ENCODE measurements at places on chromosomes 13 and 19.

DNA sequence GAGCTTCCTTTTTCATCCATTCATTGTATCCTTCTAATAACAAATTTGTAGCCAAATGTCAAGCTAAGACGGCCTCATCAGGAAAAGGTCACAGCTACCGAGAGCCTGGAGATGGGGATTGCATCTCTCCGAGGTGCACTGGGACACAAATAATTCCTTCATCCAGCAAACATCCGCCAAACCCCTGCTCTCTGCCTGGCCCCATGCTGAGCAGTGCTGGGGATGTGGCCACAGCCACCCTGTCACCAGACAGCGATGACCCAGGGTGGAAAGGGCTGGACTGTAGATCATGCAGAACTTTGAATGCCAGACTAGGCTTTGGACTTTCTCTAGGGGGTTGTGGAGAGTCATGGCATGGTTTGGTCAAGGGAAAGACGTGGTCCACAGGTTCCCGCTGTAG is 1.9 kb downstream of the TOMM40 start:
- DNase-seq, result no peak

DNA sequence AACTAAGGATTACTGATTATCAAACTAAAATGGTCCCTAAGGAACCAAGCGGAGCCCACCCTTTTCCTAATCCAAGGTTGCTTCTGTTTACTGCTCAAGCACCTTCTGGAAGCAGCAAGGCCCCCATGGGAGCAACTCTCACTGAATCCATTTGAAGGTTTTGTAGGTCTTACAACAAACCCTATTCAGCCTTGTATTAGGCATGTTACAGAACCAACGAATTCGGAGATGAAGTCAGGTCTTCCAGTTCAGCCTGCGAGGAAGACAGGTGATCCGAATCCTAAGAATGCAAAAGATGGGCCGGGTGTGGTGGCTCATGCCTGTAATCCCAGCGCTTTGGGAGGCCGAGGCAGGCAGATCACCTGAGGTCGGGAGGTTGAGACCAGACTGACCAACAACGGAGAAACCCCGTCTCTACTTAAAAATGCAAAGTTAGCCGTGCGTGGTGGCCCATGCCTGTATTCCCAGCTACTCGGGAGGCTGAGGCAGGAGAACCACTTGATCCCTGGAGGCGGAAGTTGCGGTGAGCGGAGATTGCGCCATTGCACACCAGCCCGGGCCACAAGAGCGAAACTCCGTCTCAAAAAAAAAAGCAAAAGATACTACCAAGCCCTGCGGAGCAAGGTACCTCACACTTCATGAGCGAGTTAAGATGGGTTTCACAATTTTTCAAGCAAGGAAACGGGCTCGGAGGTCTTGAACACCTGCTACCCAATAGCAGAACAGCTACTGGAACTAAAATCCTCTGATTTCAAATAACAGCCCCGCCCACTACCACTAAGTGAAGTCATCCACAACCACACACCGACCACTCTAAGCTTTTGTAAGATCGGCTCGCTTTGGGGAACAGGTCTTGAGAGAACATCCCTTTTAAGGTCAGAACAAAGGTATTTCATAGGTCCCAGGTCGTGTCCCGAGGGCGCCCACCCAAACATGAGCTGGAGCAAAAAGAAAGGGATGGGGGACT is 609 bp downstream of the ZAR1L start:
- DNase-seq, result peak; percentile 51

DNA sequence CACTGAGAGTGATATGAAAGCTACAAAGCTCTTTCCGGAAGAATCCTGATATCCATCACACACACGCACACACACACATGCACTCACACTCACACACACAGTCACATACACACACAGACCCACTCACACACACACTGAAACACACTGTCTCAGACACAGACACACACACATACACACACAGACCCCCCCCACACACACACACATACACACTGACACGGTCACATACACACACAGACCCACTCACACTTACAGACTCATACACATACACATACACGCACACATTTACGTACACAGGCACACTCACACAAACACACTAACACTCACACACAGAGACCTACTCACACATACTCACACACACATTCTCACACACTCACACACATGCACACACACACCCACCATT is 58.6 kb downstream of the LIG4 start:
- no peak for DNase-seq

DNA sequence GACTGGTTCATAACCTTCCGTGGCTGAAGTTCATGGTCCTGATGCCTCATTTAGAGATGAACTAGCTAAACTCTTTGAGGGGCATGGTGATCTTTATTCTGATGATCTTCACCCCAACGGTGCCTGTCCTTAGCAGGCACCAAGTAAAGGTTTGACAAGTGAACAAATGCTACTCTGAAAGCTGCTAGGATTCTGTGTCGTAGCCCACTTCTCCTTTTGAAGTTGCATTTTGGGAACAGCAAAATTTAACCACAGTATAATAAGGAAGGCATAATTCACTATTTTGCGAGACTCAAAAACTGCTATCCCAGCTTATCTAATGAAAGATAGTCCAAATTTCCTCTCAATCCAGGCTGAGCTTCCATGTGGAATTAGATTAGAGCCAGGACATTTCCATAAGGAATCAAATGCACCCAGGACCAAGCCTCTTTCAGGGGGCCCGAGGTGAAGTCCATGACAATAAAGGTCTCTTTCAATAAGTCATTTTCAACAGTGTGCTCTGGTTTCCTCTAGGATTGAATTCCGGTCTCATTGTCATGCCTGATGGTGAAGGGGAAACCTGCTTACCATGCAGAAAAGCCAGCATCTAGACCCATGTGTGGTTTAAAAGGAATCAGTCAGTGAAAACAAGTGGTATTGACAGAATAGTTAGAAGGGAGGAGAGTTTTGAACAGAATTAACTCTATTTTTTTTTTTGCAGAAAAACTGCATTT is 23.1 kb downstream of the SIAH3 start:
- no peak for DNase-seq

DNA sequence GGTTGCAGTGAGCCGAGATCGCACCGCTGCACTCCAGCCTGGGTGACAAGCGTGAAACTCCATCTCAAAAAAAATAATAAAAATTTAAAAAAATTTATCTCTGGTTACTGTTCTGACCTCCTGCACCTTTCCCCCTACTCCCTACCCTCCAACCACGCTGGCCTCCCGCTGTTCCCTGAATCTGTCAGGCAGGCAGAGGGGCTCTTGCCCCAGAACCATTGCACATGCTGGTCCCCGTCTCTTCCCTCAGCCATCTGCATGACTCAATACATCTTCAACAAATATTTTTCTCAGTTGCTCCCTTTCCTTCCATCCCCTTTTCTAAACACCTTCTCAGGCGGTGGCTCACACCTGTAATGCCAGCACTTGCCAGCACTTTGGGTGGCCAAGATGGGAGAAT is 1.1 kb upstream of the FAM187B start:
- DNase-seq, result no peak

Measured in stimulated activated CD4-positive, alpha-beta T cell treated with anti-CD3 and anti-CD28 coated beads, Interleukin-1b, Interleukin-23, amount 100 ng/mL, for 4 hours (primary cell).